T-helper 2 cell treated with Interferon-gamma antibody and Interleukin-4, amounts not matched to agents 5 μg/mL and 100 μg/mL, for 36 hours (primary cell): ENCODE measurements at places on chromosomes 2 and 18.

- no peak for DNase-seq
These were observed 61.7 kb upstream of the SPTBN1 start for GRCh38 chr2:54394392-54394791.

- DNase-seq, result peak; percentile 42
These were observed at the start of gene EFHD1 for GRCh38 chr2:232633413-232634205. Gene EFHD1 (plus strand): TSS chr2:232633604. CDS start chr2:232633705, 101 bp downstream.

DNA sequence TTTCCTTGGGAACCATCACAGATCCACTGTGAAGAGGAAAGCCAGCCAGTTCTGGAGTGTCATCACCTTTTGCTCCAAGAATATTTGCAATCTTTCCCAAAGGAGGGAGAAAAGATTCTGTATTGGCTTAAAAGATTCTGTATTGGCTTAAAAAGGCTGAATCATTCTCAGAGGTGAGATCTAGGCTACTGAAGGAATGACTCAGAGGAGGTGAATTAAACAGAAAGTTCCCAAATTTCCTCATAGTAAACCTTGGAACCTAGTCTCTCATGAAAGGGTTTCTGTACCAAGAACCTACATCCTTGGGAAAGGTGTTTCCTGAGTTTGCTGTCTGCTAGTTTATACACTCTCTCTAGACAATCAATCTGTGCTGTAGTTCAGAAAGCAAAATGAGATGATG is 34.1 kb upstream of the GRB14 start:
- DNase-seq, result no peak

DNA sequence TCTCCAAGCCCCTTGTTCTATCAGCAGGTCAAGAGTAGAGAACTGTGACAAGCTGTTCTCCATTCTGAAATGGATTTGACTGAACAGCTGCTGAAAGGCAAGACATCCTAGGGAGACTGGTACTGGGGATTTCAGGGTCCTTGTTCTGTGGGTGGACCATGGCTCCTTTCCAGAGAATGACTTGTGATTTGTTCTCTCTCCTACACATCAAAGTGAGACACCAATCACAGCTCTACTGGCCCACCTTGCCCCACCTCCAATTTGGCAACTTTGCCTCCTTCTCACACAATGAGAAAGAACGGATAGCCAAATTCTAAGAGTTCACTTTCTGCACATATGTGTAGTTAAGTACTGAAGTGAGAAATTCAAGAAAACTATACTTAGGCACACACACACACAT is 67.4 kb downstream of the BCL11A start:
- DNase-seq, result no peak

- no peak for DNase-seq
These were observed 31.8 kb downstream of the GRB14 start for GRCh38 chr2:164589522-164589921.

GRCh38 chr2:22807872-22808271 is 577.1 kb upstream of the KLHL29 start:
- DNase-seq, result no peak

DNA sequence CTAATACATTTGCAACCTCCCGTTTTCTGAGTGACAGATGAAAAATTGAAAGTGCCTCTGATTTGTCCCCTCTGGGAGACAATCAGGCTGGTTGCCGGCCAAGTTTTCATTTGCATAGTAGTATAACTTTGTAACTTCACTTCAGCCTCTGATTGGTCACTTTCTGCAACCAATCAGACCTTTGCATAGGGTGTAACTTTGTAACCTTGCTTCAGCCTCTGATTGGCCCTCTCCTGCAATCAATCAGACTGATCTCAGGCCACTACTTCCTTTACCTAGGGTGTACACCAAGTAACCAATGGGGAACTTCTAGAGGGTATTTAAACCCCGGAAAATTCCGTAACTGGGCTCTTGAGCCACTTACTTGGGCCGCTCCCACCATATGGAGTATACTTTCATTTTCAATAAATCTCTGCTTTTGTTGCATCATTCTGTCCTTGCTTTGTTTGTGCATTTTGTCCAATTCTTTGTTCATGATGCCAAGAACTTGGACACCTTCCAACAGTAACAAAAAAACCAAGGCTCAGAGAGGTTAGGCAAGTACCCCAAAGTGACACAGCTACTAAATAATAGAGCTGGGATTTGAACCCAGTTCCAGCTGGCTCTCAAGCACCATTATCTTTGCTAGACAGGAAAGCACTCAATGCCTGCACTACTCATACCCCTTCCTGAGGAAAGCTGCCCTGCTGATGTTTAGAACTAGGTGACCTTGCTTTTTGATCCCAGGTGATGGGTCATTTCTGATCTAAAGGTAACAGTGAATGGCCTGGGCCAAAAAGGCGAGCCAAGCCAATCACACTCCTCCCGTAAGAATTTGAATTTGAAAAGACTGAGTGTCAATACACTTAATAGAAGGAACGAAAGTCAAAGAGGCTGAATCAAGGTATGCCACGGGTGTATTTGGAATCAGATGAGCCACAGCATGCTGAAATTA is 10.9 kb upstream of the MYOM1 start:
- DNase-seq, result no peak
